Spinal cord (tissue), 10 donors: ENCODE measurements at places on chromosomes 6 and 20. TPM values are rescaled to one million over a fixed set of nuclear protein-coding genes. Genes with fewer than 3 reads are reported as not detected.

- H3K36me3 ChIP-seq, result peaks cover 44% of the 10 kb centered on the region
- H3K27ac ChIP-seq, result no peak overlapping the region
- H3K4me1 ChIP-seq, result peaks cover 26% of the 10 kb centered on the region
Measured at GRCh38 chr20:32441638-32442037, 83.5 kb downstream of the ASXL1 start.

DNA sequence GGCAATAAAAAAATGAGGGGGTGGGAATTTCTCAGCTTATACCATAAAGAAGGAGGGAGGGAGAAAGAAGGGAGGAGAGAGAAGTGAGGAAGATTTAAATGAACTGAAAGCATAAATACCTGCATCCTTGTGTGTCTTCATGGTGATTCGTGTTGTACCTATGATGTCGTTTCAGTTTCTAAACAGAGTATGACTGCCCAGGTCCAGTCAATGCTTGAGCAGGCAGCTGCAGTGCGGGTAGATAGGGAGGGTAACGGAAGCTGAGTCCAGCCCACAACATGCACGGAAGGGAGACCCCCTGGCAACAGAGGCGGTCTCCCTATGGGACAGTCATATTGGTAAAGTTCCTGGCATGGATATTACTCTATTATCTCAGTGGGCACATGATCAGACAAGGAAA is 184.5 kb downstream of the KIF16B start:
- H3K36me3 ChIP-seq, result no peaks in the 10 kb centered on the region
- no peak for DNase-seq
- no peaks in the 10 kb centered on the region for H3K4me1 ChIP-seq
- no peaks in the 10 kb centered on the region for H3K27me3 ChIP-seq
- H3K4me3 ChIP-seq, result no peak overlapping the region

DNA sequence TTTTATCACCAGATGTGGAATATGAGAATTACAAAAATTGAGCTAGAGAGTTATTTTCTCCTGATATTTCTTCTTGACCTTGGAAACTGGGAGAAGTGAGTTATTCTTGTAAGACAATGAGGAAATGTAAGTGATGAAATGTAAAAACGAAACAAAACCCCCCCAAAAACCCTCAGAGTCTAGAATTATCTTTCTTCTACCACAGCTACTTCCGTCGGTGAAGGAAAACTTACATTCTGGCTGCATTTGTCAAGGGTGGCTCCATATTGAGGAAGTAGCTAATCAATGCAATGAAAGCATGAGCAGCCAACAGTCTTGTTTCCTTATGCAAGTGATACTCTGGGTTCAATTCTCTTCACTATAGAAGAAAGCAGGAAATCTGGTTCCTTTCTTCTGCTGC is 661.7 kb upstream of the CITED2 start:
- H3K36me3 ChIP-seq, result no peaks in the 10 kb centered on the region
- DNase-seq, result no peak
- no peaks in the 10 kb centered on the region for H3K27me3 ChIP-seq
- no peak overlapping the region for H3K27ac ChIP-seq
- H3K4me3 ChIP-seq, result no peak overlapping the region
- no peaks in the 10 kb centered on the region for H3K4me1 ChIP-seq

Gene NNAT
- 1,965 TPM for total RNA-seq

Gene KCNB1
- 8.0 TPM for total RNA-seq

Gene PAK1IP1
- total RNA-seq, result 21.1 TPM

Gene PPARD
- 4.9 TPM for total RNA-seq

Gene SIRPB1
- total RNA-seq, result 0.69 TPM

Gene EMILIN3
- 8.6 TPM for total RNA-seq

Gene FAM209B
- not detected for total RNA-seq
